ENCODE measurements at places on chromosomes 1 and 21. TPM values are rescaled to one million over a fixed set of nuclear protein-coding genes. Genes with fewer than 3 reads are reported as not detected.

SRGAP2C gene
- 9.4 TPM for total RNA-seq

LCE2C gene
- not detected for total RNA-seq

KLHDC9 gene
- 10.4 TPM for total RNA-seq

TP73 gene
- total RNA-seq: 0.15 TPM

FCRL6 gene
- total RNA-seq: not detected

STUM gene
- total RNA-seq: 1.4 TPM

LCE6A gene
- not detected for total RNA-seq

FCMR gene
- total RNA-seq: 4.2 TPM

SMPDL3B gene
- 0.56 TPM for total RNA-seq

GRCh38 chr1:90522432-90522831, 194.7 kb downstream of the BARHL2 start:
- no peaks in the 10 kb centered on the region for H3K36me3 ChIP-seq
- H3K4me3 ChIP-seq: no peak overlapping the region
- no peaks in the 10 kb centered on the region for H3K27me3 ChIP-seq
- H3K27ac ChIP-seq: no peak overlapping the region
- DNase-seq: no peak

DNA sequence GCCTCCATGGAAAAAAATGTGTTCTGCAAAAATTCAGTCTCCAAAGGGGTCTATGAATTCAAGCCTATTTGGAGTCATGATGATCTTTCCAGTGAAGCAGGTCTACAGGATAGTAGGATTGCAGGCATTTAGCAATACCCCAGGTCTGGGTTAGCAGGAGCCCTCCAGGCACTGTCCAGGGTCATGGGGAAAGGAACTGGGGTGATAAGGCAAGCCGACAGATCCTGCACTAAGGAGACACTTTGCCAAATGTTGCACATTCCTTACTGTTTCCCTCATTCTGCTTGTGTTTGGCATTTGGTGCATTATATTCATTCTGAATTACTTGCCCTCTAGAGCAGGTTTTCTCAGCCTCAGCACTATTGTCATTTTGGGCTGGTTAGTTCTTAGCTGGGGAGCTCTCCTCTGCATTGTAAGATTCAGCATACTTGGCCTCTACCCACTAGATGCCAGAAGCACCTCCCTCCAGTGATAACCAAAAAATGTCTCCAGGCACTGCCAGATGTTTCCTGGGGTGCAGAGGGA, 333.3 kb upstream of the PLXNA2 start:
- no peaks in the 10 kb centered on the region for H3K4me1 ChIP-seq
- H3K27ac ChIP-seq: no peak overlapping the region
- no peaks in the 10 kb centered on the region for H3K36me3 ChIP-seq
- no peak overlapping the region for H3K4me3 ChIP-seq

- H3K4me3 ChIP-seq: no peak overlapping the region
- H3K27me3 ChIP-seq: no peaks in the 10 kb centered on the region
- H3K4me1 ChIP-seq: no peaks in the 10 kb centered on the region
- no peak for DNase-seq
- H3K27ac ChIP-seq: no peak overlapping the region
Measured at GRCh38 chr1:15460708-15461095, 4.2 kb downstream of the CELA2A start.

GRCh38 chr1:94060720-94061119, 60.2 kb downstream of the ABCA4 start:
- no peak overlapping the region for H3K4me3 ChIP-seq
- H3K36me3 ChIP-seq: no peaks in the 10 kb centered on the region
- H3K27me3 ChIP-seq: no peaks in the 10 kb centered on the region
- H3K4me1 ChIP-seq: peaks cover 27% of the 10 kb centered on the region

DNA sequence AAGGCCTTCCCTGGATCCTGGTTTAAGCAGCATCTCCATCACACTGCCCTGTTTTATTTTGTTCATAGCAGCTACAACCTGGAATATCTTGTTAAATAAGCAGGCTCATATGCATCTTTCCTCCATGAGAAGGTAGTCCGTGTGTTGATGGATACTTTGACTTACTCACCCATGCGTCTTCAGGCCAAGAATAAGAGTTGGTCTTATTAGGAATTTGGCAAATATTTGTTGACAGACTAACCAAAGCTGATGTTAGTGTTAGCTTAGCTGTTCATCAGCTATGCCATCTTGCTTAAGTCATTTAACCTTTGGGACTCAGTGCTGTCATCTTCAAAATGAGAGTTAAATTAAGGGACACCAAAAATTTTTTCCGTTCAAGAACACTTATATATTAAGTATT, 59.2 kb downstream of the SASS6 start:
- H3K36me3 ChIP-seq: peaks cover 90% of the 10 kb centered on the region
- DNase-seq: no peak
- no peak overlapping the region for H3K4me3 ChIP-seq
- no peak overlapping the region for H3K27ac ChIP-seq
- no peaks in the 10 kb centered on the region for H3K4me1 ChIP-seq

GRCh38 chr21:33569991-33570390, 18.5 kb downstream of the DONSON start:
- peaks cover 6% of the 10 kb centered on the region for H3K4me1 ChIP-seq
- no peaks in the 10 kb centered on the region for H3K27me3 ChIP-seq
- no peak overlapping the region for H3K4me3 ChIP-seq
- H3K36me3 ChIP-seq: no peaks in the 10 kb centered on the region

- no peaks in the 10 kb centered on the region for H3K36me3 ChIP-seq
- H3K4me3 ChIP-seq: peak overlapping the region; percentile 39
- no peaks in the 10 kb centered on the region for H3K27me3 ChIP-seq
- peak overlapping the region; percentile 69 for H3K27ac ChIP-seq
- peaks cover 62% of the 10 kb centered on the region for H3K4me1 ChIP-seq
Measured at GRCh38 chr1:39268112-39268581, 63.7 kb downstream of the MACF1 start.

GRCh38 chr1:221234791-221235190, 355.5 kb downstream of the HLX start:
- H3K4me1 ChIP-seq: peaks cover 12% of the 10 kb centered on the region
- no peak for DNase-seq
- no peaks in the 10 kb centered on the region for H3K36me3 ChIP-seq
- no peaks in the 10 kb centered on the region for H3K27me3 ChIP-seq
- H3K4me3 ChIP-seq: no peak overlapping the region

- H3K36me3 ChIP-seq: no peaks in the 10 kb centered on the region
- no peak overlapping the region for H3K4me3 ChIP-seq
- no peaks in the 10 kb centered on the region for H3K27me3 ChIP-seq
- peaks cover 9% of the 10 kb centered on the region for H3K4me1 ChIP-seq
Measured at GRCh38 chr1:218813237-218813636, 360.4 kb upstream of the LYPLAL1 start.

All from heart right ventricle (tissue), 16 donors.